ENCODE measurements at places on chromosomes 2 and 18. TPM values are rescaled to one million over a fixed set of nuclear protein-coding genes. Genes with fewer than 3 reads are reported as not detected.

- DNase-seq, result no peak
Measured at GRCh38 chr2:187187519-187187918, 260.5 kb downstream of the CALCRL start.

DNA sequence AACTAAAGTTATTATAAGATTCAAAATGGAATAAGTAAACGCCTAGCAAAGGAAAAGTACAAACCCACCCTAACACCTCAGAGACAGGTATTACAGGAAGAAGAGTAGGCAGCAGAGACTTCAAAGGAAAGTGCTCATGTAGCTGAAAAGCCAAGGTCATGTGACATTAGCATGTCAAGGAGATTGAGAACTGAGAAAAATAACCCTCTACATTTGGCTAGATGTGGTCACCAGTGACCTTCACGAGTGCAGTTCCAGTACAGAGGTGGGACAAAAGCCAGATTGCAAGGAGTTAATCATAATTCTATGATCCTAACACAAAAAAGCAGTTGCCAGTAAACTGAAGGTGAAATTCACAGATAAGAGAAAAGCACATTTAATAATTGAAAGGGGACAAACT is 252.7 kb downstream of the ZEB2 start:
- DNase-seq, result no peak

- DNase-seq, result peak; percentile 56
Measured at GRCh38 chr18:74499633-74500032, 3.5 kb downstream of the CNDP2 start.

- DNase-seq, result no peak
Measured at GRCh38 chr2:82139979-82140611, 1835.5 kb upstream of the LRRTM1 start.

DNA sequence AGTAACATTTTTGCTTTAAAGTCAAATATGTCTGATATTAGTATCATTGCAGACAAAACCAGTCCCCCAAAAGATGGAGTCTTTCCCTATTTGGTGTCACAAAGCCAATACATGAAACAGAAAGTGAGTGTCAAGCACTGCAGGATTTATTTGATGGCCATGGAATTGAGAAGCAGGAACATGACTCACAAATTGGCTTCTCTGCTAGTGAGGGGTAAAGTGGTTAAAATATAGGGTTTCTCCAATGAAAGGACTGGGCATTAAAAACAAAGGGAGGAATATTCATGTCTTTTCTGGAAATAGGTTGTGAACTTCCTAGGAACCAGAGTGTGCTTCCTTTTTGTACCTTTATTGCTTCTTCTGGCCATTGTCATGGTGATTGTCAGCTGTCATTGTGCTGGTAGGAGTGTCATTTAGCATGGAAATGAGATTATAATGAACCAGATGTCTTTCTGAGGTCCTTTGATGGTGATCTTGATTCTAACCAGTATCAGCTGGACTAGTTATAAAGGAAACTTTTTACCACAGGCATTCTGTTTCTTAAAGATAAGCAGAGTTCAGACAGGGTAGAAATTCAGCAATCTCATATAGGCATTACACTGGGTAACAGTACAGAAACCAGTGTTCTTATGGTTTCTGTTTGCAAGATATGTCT is 4.1 kb downstream of the REG1B start:
- no peak for DNase-seq

DYNAP gene
- not detected for total RNA-seq

DPP10 gene
- 0.32 TPM for total RNA-seq

Measured in Right ventricle myocardium superior (tissue), 1 donor.